Mammary microvascular endothelial cell (primary cell): ENCODE measurements at places on chromosomes 16 and 17. TPM values are rescaled to one million over a fixed set of nuclear protein-coding genes. Genes with fewer than 3 reads are reported as not detected.

Gene TEX14
- total RNA-seq = 0.27 TPM in 1 of 2 replicates, not detected in the other

Gene TPSD1
- not detected in 2 replicates for total RNA-seq

Gene CD300E
- total RNA-seq = not detected in 2 replicates

Gene PDE6G
- total RNA-seq = 0.20 and 0.25 TPM in 2 replicates

Gene DNAAF8
- 0.27 TPM in 1 of 2 replicates, not detected in the other for total RNA-seq
